ENCODE measurements at places on chromosomes 13 and 19.

DNA sequence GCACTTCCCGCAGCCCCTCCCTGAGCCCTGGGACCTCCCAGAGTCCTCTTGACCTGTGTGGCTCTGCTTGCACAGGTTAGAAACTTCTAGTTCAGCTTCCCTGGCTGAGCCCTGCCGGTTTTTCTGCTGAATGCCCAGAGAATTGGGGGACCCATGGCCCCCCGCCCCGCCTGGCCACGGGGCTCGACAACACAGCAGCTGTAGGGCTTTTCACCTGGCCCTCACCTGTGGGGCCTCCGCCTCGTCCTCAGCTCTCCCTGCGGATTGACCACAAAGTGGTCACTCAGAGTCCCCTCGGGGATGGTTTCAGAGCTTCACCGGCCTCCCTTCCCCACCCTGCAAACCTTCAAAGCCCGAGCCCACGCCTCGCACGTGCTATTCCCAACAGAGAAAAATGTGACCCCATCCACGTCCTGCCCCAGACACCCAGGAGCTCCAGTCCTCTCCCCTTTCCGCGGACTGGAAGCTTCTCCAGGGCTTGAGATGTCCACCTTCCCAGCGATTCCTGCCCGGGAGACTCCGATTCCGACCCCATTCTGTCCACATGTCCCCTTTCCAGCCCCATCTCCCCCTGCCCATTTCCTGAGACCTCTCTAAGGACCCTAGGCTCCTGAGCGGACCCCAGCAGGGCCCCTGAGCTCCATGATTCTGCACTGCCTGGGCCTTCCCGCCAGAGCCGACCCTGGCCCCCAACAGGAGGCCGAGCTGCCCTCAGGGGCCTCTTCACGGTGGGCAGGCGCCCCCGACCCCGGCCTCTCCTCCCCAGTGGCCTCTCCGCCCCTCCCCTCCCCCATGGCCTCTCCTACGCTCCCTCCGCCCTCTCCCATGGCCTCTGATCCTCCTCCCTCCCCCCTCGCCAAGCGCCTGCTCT, 41.9 kb downstream of the ANKRD10 start:
- no peak for DNase-seq

DNA sequence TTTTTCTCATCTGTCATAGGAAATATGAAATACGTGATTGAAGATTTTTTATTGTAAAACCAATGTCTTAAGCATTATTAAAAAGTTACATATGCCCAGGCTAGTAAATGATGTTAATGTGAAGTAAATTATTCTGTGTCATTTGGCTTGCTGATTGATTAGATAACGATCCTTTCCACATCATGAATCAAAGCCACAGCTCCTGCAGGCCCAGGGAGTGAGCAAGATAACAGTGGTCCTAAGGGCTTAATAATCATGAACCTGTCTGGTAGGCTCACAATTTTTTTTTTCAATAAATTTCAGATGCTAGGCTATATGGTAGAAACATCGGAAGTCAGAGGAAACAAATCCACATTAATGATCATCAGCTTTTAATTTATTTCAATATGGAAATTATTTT, 269.0 kb upstream of the SLC10A2 start:
- no peak for DNase-seq

DNA sequence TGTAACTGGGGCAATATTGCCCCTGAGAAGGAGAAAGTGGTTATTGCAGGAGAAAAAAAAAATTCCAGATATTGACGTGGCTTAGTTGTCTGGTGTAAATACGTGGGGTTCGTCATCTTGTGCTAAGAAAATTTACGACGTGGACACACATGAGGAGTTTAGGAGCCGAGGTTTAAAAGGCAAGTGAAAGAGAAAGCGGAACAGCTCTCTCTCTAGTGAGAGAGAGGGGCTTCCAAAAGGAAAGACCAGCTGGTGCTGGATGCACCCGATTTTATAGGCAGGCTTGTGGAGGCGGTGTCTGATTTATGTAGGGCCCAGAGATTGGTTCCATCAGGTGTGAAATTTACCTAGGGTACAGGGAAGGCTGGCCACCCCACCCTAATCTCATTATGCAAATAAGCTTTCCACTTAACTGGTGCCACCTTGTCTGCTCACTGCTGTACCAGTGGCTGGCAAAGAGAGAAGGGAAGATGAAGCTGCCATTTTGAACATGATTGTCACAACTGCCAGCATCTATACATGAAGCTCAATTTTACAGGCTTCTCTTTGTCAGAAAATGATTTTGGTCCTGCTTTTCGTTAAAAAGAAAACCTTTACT, 845.1 kb downstream of the DACH1 start:
- DNase-seq: no peak

- DNase-seq: no peak
Measured at GRCh38 chr13:67192751-67193150, 37.4 kb downstream of the PCDH9 start.

- no peak for DNase-seq
Measured at GRCh38 chr19:9043524-9043923, 33.3 kb upstream of the MUC16 start.

GRCh38 chr13:104382951-104383350, 1316.7 kb upstream of the SLC10A2 start:
- no peak for DNase-seq

- no peak for DNase-seq
Measured at GRCh38 chr13:77267362-77267761, 59.5 kb downstream of the MYCBP2 start.

GRCh38 chr19:43618921-43619261, 538 bp downstream of the ZNF428 start:
- DNase-seq: peak; percentile 15

DNA sequence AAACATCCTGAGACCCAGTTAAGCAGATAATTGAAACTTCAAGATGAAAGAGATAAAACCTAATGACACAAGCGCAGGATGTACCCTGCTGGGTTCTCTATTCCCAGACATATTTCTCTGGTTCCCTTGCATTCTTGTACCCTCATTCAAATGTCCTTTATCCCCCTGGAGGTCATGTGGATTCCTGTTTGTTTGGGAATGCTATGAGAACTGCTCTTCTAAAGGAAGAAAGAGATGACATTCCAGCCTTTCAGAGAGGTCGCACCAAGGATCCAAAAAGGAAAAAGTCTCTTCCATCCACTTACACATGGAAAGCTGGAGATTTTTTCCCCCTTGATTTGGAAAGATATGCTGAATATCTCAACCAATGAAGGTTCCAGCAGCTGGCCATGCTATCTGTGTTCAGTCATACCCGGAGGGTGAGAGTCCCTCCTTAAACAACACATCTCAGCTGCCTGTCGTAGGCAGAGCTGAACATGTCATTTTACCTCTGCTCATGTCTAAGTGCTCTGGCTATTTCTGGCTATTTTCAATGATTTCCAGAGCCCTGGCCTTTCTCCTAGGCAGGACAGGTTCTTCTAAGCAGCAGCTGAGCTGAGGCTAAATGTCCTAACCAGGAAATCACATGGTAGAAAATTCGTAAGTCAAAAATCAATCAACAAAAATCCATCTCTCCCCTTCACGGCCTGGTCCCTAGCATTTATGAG, 52.5 kb downstream of the C13orf42 start:
- DNase-seq: no peak

DNA sequence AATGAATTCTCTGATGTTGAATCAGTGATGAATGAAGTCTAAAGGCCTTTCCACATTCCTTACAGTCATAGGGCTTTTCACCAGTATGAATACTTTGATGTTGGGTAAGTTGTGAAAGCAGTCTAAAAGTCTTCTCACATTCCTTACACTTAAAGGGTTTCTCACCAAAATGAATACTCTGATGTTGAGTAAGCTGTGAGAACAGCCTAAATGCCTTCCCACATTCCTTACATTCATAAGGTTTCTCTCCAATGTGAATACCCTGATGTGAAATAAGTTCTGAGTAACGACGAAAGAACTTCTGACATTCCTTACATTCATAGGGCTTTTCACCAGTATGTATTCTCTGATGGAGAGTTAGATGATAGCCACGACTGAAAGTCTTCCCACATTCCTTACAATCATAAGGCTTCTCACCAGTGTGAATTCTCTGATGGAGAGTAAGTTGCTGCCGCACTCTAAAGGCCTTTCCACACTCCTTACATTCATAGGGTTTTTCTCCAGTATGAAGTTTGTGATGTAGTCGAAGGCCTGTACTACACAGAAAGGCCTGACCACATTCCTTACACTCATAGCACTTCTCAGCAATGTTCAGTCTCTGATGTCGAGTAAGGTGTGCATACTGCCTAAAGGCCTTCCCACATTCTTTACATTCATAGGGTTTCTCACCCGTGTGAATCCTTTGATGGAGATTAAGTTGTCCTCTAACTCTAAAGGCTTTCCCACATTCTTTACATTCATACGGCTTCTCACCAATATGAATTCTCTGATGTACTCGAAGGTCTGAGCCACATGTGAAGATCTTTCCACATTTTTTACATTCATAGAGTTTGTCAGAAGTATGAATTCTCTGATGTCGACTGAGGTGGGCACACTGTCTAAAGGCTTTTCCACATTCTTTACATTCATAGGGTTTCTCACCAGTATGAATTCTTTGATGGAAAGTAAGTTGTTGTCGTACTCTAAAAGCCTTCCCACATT, 19.9 kb downstream of the ZFP30 start:
- no peak for DNase-seq

GRCh38 chr13:59492030-59492636, 671.6 kb downstream of the DIAPH3 start:
- DNase-seq: no peak

DNA sequence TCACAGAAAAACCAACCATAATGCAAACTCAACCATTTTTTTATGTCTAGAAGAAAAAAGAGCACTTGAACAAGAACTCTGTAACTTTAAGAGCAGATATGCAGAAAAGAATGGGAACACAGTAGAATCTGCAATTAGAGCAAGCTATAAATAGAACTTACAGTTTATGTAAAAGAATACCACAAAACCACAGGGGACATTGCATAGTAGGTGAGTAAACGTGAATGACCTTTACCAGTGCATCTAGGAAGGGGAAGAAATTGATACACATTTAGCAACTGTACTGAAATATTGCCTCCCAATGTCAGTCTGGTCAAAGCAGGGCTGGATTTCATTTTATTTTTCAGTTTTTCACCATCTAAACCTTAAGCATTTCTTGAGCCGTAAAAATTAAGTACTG, 242.2 kb upstream of the EDNRB start:
- DNase-seq: no peak
